ENCODE measurements at places on chromosomes 5 and 9.

DNA sequence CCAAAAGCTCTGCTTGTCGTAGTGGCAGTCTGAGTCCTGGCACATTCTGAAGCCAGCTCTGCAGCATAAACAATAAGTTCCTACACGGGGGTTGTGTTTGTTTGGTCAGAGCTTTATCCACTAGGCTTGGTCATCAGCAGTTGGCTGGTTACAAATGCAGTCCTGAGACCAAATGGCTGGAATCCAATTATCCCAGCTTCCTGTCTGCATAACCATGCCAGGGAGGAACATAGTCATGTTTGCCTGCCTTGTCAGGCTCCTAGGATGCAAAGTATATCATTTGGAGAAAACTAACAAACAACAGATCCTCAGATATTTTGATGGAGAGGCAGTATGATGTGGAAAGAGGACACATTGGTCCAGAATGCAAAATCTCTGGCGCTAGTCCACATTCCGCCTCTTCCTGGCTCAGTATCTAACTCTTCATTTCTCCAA lies 85.8 kb downstream of the FBXO38 start:
- DNase-seq = no peak

DNA sequence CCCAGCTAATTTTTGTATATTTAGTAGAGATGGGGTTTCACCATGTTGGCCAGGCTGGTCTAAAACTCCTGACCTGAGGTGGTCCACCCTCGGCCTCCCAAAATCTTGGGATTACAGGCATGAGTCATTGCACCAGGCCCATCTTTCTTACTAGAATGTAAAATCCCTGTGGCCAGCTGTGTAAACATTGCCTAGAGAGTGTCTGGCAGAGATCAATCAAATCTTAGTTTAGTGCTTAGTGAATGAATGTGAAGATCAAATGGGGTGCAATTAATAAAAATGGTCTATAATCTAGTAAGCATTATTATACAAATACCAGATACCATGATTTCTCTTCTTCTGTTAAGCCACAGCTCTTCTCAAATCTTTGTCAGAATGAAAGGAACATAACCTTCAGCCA lies 289.9 kb downstream of the KCTD16 start:
- DNase-seq = no peak

DNA sequence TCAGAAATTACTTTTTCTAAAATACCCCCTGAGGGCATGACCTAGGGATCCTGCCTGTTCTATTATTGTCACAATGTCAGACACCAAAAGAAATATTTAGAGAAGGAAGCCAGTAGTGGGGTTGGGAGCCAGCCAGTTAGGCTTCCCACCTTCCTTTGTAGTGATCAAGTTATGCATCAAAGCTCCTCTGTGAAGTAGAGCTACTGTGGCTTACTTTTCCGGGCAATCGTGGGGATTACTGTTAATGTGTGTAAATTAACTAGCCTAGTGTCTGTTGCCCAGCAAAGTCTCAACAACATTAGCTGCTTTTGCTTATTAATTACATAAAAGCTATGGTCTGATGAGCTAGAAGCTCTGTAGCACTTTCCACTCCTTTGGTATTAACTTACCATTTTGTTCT lies 109.0 kb upstream of the PCAT7 start:
- no peak for DNase-seq

- no peak for DNase-seq
Measured at GRCh38 chr5:137361280-137361679, 137.8 kb downstream of the SPOCK1 start.

- DNase-seq = no peak
Measured at GRCh38 chr5:118076490-118076889, 911.9 kb downstream of the DTWD2 start.

DNA sequence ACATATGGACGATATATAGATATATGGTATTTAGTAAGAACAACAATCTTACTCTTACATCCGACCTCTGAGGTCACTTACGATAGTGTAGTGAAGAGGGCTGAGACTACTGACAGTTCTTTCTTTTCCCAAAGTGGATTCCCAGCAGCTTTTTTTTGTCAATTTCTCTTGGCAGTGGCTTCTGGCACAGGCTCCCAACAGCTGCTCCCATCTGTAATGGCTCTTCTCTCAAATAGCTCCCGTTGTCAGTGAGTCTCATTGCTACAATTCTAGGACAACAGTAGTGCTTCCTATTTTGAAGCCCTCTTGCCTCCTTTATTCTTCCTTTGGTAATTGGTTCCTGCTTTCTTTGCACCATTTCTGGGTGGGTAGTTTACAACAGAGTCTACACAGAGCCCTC lies 68.4 kb downstream of the SLC25A46 start:
- no peak for DNase-seq

DNA sequence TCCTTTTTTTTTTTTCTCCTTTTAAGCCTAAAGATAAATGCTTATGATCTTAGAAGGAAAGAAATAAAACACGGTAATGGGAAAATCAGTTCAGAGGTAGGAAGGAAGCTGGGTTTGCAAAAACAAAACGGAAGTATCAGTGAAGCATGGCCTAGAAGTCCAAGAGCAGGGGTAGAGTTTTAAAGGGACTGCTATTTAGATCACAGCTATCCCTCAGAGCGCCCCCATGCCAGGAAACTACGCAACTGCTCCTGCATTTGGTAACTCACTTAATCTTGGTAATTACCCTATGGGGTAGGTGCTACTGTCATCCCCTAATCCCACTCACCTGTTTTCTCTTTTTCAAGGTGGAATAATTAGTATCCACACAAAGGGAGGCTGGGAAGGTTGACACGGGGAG lies 16.0 kb downstream of the TLE1 start:
- DNase-seq = no peak

DNA sequence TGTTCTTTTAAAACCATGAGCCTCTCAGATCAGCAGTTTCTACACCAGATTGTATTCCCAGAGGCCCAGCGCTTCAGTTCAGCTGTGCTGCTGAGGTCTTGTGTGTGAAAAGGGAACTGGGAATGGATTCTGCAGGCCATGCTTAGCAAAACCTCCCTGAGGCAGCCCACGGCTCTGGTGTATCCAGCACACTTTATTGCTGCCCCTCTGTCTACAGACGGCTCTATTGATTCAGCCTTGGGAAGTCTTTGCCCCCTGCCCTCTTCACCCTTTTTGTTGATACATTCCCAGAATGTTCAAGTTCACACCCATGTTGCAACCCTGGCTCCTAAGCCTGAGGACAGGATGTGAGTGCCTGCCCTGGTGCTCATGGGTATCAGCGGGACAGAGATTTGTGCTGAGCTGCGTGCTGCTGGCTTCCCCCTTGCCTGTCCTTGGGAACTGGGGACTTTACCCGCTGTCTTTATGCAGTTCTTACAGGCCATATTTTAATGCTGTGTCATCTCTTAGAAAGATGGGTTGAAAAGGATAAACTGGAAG lies 37.3 kb downstream of the ARHGAP26 start:
- no peak for DNase-seq

- no peak for DNase-seq
Measured at GRCh38 chr5:170161069-170161468, 55.4 kb downstream of the FOXI1 start.

DNA sequence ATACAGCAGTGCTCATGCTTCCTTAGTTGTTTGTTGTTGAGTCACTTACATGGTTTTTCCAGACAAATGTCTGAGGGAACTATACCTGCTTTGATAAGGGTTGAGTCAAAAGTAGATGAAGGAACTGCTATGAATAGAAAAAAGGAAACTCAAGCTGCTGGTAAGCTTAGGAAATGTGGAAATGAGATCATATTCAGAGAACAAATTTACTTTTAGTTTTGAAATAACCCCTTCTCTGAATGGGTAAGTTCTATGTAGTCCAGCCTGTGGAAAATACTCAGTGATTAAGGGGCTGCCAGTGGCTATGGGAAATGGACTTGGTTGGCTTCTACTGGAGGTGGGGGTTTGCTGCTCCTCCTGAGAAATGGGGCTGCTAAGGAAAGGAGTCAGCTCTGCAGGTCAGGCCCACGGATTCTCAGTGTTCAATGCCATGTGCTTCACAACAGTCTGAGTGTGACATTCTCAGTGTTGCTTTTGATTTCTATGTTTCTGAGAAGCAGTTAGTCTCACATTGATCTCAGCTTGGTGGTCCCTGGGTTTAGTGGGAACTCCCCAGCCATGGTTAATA lies 47.7 kb upstream of the GLRX start:
- no peak for DNase-seq

- DNase-seq = no peak
Measured at GRCh38 chr5:149528281-149529060, 22.8 kb downstream of the CSNK1A1 start.

DNA sequence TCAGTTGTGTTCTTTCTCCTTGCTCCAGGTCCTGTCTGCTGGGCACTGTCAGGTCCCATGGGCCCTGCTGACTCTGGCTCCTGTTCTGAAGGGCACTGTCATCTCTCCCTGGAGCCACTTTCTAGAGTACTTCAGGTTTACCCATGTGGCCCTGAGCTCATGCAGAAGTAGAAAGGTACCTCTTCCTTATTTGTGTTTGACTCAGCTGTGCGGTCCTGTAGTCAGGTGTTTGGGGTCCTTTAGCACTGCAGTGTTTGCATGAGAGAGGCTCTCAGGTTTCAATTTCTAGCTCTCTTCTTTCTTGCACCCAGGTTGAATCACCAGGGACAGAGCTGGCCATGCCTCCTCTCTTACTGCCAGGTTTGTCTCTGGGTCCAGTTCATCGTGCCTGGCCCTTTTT lies 71.5 kb downstream of the HSPA4 start:
- no peak for DNase-seq

DNA sequence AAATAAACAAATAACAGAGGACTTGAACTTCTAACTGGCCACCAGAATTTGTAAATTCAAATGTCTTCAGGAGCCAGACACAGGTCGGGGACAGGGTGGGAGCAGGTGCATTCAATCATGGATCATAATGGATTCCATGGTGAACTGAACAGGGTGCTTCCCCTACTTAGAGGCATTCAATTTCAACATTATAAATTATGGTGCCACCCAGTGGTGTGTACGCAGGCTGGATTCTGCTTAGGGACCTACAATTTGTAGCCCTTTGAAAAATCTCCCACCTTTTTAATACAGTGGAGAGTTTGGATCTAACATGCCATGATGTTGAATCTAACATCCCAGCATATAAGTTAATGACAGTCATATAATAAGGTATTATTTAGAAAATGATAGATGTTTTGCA lies 22.3 kb downstream of the KLF9 start:
- no peak for DNase-seq

- no peak for DNase-seq
Measured at GRCh38 chr9:116844621-116845020, 157.5 kb downstream of the TRIM32 start.

DNA sequence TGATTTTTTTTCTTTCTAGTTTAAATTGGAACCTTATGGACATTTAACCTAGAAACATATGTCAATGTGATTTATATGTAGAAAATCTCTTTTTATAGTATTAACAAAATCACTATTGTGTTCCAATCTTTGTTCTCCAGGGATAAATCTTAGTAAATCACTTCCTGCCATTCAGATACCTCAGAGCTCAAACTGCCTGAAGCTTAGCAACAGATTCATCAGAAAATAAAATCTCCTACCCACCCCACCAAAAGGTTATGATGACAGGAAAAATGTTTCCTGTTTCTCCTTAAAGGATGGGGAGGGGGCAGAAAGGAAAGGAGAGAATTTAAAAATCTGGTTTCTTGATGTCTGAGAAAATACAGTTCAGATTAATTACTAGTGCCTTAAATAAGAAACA lies 105.0 kb upstream of the TUT7 start:
- DNase-seq = no peak
